ENCODE measurements at places on chromosomes 13 and 19.

DNA sequence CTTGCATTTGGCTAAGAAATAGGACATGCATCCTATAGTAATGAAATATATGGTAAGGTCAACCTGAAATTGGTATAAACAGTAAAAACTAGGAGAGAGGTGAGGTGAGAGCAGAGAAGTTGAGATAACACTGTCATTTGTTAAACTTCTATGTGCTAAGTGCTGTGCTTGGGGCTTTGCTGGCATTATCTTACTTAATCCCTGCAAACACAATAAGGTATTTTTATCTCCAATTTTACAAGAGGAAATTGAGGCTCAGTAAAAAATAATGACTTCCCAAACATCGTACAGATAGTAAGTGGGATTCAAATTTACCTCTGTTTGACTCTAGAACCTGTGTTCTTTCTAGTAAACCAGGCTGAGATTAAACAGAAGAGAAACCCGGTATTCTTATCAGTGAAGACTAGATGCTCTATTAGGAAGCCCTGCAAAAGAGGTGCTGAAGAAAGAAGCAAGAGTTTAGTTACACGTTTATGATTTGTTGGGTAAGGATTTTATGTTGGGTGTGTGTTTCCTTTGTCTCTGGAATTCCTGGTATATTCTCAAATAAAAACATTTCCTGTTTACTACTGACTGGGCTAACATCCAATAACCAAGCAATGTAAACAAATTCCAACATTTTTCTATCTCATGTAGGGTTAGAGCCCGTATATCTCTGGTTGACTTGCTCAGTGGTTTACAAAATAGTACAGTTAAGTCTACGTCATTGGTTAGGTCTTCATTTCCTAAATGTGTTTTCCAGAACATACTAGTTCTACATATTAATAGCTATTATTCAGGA lies 137.3 kb upstream of the FNDC3A start:
- no peak for DNase-seq

DNA sequence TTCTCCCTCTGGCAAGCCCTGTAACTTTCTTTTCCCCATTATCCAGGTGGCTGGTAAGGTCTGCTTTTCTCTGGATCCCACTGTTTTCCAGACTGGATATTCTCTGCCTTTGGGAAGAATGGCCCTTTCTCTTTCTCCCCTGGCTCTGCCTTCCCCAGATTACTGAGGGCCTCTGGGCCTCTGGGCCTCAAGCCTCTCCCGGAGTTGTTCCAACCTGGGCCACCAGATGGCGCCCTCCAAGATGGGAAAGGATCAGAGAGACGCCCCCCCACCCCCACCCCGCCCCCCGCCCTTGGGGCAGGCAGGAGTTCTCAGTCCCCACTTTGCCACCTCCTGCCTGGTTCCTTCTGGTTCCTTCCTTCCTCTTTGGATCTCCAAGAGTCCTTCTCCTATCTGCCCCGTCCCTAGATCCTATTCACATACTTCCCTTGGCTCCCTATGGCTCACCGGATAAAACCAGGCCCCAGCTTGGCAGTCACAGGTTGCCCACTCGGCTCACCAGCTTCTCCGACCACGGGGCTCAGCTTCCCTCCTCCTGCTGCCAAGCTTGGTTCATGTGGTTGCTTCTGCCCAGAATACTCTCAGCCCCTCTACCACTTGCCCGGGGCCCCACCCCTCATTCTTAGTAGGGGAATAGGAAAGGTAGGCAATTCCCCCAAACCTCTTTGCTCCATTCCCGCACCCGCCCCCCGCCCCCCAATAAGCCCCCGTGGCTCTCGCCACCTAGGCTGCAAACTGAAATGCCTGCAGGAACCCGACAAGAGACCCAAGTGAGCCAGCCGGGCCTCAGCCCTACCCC lies 13.1 kb downstream of the EPS8L1 start:
- peak; percentile 85 for DNase-seq

- DNase-seq: no peak
Observed at GRCh38 chr13:113084943-113085540, 20.5 kb upstream of the F7 start.

DNA sequence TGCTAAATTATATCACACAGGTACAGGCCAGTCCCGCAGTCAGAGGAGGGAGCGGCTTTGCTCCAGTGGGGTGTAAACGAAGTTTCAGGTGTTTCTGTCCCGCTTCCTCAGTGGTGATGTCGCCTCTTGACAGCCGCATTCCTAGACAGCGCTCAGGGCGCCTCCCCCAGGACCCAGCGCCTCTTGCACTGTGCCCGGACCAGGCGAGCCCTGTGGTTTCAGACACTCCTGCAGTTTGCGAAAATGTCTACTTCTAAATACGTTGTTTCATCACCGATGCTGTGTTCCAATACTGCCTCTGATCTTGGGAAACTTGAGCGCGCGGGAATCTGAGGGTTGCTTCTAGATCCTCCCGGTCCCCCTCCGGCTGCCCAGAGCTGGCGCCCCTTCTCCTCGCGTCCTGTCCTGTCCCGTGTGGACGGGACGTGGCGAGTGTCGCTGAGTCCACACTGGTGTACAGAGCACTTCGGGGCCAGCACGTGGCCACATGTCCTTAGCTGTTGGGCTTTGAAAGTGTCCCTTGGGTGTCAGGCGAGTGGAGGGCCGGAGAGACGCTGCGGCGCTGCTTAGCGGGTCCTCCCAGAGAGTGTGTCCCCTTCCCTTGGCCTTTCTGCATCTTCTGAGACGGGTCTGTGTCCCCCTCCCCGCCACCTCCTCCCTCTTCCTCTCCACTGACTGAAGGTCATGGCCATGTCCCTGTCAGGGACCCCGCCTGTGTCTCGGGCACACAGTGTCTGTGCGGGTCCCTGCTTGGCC lies 14.6 kb upstream of the RPS15 start:
- DNase-seq: no peak

DNA sequence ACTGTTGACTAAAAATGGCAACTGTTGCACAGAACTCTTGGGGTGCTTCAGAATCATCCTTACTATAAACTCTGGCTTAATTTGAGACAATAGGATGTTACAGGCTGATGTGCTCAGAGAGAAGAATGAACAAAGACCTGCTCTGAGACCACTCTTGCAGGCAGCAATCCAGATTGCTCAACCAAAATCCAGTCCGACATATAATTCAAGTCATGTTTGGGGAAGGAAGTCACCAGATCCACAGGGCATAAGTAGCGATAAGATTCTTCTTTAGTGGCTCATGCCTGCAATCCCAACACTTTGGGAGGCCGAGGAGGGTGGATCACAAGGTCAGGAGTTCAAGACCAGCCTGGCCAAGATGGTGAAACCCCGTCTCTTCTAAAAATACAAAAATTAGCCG lies 20.6 kb downstream of the MTMR6 start:
- no peak for DNase-seq

GRCh38 chr19:18223860-18224524 lies 2.2 kb downstream of the PDE4C start:
- peak; percentile 57 for DNase-seq

DNA sequence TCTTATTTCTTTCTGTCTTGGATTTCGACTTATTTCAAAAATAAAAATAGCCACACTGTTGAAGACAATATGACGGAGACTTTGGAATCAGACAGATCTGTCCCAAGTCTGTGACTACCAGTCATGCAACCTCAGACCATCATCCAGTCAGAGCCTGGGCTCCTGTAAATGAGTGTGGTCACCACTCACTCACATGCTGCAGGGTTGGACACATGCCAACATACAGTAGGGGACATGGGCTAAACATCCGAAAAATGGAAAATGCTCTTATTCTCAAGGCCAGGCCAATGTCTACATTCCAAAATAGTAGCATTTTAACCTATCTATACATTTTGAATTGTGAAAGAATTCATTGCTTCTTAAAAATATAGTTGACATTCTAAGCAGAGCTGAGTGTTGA lies 75.5 kb upstream of the EDNRB start:
- no peak for DNase-seq

DNA sequence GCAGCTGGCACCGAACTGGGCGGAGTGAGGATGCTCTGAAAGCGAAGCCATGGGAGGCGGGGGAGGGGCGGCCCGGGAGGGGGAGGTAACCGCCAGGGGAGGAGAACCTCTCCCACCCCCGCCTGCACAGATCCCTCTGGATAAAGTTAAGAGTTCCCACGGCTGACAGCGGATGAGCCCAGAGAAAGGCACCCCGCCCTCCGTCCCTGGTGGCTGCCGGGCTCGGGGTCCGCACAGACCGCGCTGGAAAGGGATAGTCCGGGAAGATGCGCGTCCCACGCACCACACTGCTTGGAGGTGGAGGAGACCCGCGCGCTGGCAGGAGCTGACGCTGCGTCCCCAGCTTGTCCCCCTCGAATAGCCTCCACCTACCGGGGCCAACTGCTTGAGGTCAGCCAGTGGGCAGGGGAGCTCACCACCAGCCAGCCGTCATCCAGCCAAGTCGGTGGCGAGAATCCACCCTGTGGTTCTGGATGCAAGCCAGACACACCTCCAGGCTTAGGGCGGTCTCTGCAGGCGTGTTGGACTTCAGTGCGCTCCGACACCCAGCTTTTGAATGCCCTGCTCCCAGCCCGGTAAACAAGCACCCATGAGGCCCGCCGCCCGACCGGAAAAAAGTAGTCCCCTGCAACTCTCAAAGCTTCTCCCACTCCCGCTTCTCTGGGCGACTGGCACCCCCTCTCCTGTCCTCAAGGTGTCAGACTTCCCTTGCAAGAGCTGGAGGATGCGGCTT lies at the start of gene TRPC4:
Gene TRPC4 (minus strand): TSS at position 17 of the 733 bp plus-strand sequence. CDS start 86,439 bp downstream, outside the sequence.
- DNase-seq: no peak

DNA sequence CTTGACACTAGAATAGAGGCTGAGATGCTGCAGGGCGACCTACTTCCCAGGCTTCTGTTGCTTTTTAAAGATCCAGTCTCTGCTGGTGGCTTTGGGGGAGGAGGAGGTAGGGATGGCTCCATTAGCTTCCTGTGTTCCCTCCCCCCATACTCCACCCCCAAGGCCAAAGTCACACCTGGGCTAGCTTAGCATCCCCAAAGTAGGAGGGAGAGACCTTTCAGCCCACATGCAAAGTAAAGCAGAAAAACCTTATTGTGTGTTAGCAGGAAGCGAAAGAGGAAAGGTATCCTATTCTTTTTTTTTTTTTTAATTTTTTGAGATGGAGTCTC lies 3.2 kb upstream of the TNPO2 start:
- DNase-seq: no peak

DNA sequence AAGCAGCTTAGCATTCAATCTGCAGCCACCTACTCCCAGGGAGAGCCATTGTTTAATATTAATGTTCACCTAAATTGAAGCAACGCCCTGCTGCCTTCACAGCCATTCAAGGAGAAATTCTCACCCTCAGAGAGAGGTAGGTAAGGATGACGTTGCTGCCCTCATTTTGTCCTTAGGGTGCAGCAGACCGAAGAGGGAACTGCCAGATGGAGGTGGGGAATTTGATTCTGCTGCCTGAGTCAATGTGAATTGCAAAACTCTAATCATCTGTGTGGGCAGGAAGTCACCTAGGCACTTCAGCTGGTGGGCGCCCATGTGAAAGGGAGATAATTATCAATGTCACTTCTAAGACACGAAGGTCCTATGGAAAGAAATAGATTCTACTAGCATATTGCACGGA lies 503.4 kb downstream of the TBC1D4 start:
- DNase-seq: no peak

Data from activated CD4-positive, alpha-beta memory T cell treated with anti-CD3 and anti-CD28 coated beads for 36 hours (primary cell).